ENCODE measurements at places on chromosomes 11 and 22.
A peak's percentile ranks its signal among the peaks of the same experiment; 100 is the strongest.

DNA sequence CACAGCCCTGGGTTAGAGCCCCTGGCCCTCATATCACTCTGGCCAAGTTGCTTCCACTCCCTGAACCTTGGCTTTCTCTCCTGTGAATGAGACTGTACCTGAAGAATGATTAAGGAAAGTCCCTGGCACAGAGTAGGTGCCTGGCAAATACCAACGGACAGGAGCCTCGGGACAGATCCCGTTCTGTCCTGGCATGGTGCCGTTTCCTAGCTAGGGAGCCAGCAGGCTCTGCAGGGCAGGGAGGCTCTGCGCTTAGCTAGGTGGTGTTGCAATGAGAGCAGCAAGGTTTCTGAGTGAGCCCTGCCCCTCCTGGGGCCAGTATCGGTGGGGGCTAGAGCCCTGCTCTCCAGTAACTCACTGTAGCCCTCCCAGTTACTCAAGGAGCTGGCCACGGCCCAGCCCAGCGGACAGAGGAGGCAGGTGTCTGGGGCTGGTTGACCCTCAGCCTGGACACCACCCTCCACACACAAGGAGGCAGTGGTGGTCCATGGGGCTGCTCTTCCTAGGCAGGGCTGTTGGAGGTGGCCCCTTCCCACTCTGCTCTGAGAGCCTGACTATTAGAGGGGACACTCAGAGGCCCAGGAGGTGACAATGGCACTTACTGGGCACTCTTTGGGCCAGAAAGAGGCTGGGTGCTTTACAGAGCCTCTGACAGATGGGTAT lies 74.4 kb downstream of the NFAM1 start:
- no peak for DNase-seq

- DNase-seq = no peak
Measured at GRCh38 chr11:638631-639331, 1.7 kb downstream of the DRD4 start.

GRCh38 chr11:45411228-45411946 lies 125.2 kb upstream of the SYT13 start:
- no peak for DNase-seq

DNA sequence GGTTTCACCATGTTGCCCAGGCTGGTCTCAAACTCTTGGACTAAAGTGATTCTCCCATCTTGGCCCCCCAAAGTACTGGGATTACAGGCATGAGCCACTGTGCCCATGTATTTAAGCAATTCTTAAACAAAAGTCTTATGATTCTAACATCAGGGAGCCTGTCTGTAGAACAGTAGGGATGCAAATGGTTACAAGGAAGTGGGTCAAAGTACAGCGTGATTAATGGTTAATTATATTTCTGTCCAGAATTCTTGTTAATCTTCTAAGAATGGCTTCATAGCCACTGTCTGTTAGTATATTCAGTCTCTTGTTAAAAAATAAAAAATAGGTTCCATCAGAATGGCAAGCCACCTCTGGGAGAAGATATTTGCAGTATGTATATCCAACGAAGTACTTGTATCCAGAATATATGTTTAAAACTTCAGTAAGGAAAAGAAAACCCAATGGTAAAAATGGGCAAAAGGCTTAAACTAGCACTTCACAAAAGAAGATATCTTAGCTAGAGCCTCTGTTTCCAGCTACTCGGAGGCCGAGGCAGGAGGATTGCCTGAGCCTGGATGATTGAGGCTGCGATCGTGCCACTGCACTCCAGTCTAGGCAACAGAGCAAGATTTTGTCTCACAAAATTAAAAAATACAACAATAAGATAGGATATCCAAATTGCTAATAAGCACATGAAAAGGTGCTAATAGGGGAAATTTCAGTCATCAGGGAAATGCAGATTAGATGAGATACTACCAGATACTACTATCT lies 22.9 kb downstream of the ATG13 start:
- no peak for DNase-seq

DNA sequence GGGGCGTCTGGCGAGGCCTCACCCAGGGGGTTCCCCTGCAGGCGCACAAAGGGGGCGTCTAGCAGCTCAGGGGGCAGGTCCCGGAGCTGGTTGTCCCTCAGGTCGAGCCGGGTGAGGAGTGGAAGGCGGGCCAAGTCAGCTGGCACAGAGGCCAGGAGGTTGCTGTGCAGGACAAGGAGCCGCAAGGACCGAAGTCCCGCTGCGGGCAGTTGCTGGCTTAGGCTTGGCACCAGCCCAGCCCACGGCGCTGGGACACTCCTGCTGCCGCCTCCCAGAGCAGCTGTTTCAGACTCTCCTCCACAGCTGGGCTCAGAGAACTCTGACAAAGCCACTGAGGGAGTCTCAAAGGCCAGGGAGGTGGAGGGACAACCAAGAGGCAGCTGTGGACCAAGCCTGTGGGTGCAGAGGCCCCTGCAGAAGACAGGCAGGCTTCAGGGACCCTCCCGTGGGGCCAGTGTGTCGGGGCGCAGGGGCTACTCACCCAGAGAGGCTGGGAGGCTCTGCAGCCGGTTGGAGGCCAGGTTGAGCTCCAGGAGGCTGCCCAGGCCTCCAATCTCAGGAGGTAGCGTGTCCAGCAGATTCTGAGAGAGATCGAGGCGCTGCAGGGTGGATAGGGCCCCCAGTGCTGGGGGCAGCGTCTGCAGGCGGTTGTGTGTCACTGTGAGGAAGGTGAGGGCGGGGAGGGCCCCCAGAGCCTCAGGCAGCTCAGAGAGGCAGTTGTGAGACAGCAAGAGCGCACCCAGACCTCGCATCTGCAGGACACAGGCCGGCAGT lies 2.2 kb downstream of the PIDD1 start:
- DNase-seq = no peak

- DNase-seq = no peak
Measured at GRCh38 chr11:74980634-74981033, 8.1 kb upstream of the NEU3 start.

DNA sequence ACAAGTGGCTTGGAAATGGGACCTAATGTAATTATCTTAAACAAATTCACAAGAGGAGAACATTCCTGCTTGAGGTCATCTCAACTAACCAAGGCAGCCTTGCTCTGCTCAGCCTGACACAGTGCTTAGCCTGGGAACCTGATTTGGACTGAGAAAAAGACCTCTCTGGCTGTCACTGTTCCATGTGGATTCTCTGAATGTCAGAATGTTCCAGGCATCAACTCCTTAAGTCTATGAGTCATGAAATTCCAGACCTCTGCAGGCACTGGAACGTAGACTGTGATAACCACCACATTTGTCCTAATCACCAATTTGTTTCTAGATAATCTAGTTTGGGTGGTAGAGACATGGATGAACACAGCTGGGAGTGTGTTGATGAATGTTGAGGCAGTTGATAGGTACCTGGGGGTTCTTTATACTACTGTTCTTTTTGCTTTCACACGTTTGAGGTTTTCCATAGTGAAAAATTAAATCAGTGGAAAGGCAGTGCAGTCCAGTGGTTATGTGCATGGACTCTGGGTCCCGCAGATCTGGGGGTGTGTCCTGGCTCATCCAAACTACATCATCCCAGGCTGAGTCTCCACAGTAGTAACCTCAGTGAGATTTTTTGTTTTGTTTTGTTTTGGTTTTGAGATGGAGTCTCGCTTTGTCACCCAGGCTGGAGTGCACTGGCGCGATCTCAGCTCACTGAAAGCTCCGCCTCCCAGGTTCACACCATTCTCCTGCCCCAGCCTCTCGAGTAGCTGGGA lies 269.6 kb downstream of the MN1 start:
- DNase-seq = no peak

GRCh38 chr11:115168229-115168671 lies 336.0 kb downstream of the CADM1 start:
- DNase-seq = no peak

DNA sequence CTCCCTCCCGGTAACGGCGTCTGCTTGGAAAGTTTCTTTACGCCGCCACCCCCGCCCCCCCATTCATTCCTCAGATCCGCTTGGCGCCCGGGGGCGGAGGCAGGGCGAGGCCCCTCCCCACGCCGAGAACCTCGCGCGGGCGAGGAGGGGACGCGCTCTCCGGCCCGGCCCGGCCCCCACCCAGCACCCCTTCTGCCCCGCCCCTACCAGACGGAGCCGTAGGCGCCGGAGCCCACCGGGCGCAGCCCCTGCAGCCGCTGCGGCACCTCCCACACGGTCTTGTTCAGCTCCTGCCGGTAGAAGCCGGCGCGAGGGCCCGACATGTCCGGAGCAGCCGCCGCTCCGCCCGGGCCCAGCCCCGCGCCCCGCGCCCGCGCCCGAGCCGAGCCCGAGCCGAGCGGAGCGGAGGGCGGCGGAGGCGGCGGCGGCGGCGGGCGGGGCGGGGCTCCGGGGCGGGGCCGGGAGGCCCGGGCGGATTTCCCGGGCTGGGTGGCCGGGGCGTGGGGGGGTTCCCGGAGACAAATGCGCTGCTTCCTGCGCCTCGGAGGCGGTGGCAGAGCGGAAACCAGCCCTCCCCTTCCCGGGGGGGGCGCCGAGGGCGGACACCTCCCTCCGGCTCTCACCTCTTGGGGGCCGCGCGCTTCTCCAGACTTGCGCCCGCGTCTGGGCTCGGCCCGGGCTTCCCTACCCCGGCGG lies at the start of gene MAPK11:
MAPK11 (minus strand) TSS at position 411 of the 696 bp plus-strand sequence; CDS start at position 323, 88 bp downstream.
- peak; percentile 78 for DNase-seq

DNA sequence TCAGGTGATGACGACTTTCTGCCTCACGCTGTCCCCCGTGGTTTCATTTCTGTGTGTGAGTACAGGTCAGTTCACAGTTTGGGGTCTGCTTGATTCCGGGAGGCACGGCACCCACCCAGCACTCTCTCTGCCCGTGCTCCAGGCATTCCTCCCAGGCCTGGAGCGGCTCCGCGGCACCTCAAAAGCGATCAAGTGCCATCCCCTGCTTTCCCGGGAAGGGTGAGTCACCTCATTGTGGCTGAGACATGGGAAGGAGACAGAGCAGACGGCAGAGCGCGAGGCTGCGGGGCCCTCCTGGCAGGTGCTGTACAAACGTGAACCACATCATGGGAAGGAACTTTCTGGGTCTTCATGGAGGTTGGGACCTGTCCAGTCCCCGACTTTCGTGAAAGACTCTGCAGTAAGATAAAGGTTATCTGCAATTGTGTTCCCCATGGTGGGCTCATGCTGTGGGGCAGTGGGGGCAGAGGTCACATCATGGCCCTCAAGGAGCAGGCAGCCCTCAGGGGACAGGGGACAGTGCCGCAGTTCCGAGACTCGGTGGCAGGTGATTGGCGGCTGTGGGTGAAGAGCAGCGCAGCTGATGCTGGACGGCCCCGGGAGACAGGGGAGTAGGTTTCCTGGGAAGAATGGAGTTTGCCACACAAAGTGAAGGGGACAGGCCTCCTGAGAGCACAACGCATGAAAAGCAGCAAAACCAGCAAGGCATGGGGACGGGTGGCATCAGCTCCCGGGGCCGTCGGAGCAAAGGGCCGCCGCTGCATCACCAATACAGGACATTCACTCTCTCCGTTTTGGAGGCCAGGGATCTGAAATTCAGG lies 65.3 kb downstream of the CELSR1 start:
- DNase-seq = no peak

Data from activated CD4-positive, alpha-beta T cell treated with anti-CD3 and anti-CD28 coated beads, Interleukin-2, Interleukin-6, amounts not matched to agents 100 ng/mL and 50 ng/mL, durations not matched to agents 16 hours and 8 hours (primary cell).